ENCODE measurements at places on chromosomes 5 and 9.

DNA sequence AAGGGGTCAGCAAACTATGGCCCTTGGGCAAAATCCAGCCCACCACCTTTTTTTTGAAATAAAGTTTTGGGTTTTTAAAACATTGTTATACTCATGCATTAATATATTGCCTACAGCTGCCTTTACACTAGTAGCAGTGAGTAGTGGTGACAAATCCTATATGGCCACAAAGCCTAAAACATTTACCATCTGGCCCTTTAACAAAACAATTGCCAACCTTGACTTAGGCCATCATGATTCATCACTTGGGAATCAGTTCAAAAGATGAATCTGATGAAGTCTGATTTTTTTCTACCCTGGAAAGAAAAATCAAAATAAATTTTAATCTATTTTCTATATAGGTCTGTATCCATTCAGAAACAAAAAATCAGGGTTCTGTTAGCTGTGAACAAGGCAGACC, 484.9 kb downstream of the BNC2 start:
- DNase-seq, result no peak

DNA sequence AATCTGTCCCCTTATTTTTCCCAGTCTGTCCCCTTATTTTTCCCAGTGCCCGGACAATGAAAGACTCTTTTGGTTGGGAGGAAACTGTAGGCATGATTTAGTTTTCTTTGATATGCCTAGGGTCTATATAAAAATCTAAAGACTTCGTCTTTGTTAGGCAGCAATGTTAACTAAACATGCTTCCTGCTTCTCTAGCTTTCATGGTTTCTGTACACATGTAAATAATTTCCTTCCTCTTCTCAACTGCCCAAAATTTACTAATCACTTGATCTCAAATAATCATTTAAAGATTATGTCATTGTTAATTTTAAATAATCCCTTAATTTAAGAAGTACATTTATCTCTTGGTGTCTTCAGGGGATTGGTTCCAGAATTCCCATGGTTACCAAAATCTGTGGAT, 47.8 kb upstream of the RAPGEF6 start:
- DNase-seq, result no peak

GRCh38 chr9:111812337-111812736, 17.6 kb upstream of the SHOC1 start:
- DNase-seq, result no peak

- DNase-seq, result no peak
Observed at GRCh38 chr5:172110260-172110815, 77.7 kb downstream of the STK10 start.

- DNase-seq, result no peak
Observed at GRCh38 chr5:135133698-135134515, 99.9 kb upstream of the PITX1 start.

DNA sequence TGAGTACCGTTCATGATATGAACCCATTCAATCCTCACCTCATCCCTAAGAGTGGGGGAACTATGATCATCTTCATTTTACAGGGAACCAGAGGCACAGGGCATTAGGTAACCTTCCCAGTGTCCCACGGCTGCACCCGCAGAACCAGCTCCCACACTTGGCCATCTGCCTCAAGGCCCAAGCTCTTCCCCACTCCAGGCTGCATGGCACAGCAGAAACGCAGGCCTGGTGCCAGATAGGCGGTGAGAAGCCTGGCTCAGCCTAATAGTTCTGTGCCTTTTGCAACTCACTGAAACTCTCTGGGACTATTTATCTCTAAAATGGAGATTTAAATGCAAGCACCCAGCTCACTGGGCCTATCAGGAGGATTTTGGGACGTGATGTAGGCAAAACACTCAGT, 90.8 kb upstream of the ZNF618 start:
- DNase-seq, result no peak

DNA sequence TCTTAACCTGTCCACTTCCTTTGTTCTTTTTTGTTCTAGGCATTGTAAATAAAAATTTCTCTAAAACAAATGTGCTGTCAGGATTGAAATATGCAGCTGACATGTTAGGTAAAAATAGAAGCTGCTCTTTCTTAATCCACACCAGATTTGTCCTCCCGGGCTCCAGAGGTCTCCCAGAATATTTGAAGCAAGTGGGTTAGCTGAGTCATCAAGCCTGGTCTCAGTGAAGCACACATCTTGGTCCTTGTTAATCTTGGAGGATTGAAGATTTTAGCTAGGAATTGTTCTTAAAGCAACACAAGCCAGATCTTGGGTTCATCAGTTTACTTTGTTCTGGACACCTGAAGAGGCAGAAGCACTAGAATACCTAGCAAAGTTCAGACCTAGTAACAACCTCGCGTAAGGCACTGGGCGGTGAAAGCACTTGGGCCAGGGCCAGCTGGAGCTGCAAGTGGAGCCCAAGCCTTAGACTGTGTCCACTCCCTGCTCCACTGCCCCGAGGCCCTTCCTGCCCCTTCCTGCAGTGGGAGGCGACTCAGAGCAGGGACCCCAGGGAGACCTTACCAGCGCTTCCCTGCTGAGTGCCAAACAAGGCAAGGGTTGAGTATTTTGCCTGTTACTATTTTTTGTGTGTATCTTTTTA, 36.5 kb downstream of the HABP4 start:
- no peak for DNase-seq

DNA sequence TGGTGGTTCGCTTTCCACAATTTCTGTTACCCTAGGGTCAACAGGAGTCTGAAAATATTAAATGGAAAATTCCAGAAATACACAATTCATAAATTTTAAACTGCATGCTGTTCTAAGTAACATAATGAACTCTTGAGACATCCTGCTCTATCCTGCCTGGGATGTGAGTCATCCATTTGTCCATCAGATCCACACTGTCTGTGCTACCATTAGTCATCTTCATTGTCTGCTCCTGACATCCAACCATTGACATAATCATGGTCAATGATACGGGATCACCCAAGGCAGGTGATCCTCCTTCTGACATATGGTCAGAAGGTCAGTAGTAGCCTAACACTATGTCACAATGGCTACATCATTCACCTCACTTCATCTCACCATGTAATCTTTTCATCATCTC, 276.7 kb upstream of the KIF2A start:
- no peak for DNase-seq

DNA sequence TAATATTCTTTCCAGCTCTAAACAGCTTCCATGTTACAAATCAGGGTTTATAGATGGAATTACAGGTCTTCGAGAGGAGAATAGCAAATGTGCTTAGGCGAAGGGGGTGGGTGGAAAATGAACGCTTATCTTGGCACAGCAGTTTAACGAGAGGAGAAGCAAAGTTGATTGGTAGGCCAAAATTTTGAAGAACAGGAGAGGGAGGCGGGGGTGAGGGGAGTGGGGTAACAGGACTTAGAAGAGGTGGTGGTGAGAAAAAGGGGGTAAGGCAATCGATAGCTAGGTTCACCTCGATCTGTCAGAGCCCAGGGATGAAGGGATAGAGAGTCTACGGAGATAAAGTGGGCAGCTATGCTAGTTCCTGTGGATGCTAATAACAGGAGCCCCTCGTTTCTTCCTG, 764 bp downstream of the ANKRA2 start:
- no peak for DNase-seq

- no peak for DNase-seq
Observed at GRCh38 chr5:107875833-107876232, 205.1 kb upstream of the EFNA5 start.

DNA sequence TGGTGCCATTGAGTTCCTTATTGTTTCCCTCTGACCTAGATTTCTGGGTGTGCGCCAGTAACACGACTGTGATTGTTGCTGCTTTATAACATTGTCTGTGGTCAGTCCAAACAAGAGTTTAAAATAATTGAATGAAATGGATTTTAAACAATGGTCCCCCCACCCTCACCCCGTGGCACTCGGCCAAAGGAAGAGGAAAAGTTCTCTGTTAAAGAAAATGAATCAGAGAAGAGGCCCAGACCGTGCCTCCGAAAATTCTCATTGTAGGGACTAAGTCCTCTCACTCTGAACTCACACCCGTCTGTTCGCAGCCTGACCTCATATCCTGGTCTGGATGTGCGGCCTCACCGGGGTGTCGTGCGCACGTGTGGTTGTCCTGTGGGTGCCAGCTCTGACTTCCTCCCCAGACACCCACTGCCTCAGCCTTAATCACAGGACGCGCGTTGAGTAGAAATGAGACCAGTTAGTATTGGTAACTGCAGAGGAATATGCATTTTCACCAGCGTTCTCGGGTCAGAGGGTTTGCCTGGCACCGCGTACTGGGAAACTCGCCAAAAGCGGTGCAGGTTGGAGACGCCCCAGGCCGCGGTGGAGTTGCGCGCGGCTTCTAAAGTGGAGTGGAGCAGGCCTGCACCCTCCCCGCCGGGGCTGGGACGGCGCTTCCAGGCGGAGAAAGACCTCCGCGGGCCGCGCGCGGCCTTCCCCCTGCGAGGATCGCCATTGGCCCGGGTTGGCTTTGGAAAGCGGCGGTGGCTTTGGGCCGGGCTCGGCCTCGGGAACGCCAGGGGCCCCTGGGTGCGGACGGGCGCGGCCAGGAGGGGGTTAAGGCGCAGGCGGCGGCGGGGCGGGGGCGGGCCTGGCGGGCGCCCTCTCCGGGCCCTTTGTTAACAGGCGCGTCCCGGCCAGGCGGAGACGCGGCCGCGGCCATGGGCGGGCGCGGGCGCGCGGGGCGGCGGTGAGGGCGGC, at the start of gene ABL1:
TSS of gene ABL1 (plus strand) at position 884 of the 966 bp plus-strand sequence. CDS start 193 bp downstream, outside the sequence.
- peak; percentile 9 for DNase-seq

- no peak for DNase-seq
Observed at GRCh38 chr5:81817086-81817485, 66.2 kb upstream of the SSBP2 start.

DNA sequence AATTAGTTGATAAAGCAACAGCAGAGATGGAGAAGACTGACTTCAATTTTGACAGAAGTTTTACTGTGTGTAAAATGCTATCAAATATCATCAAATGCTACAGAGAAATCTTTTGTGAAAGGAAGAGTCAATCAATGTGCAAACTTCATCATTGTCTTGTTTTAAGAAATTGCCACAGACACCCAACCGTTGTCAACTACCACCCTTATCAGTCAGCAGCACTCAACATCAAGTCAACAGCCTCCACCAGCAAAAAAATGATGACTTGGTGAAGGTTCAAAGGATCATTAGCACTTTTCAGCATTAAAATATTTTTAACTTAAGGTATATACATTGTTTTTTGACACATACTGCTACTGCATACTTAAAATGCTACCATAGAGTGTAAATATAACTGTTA, 888.8 kb downstream of the CDH18 start:
- no peak for DNase-seq

GRCh38 chr9:114117996-114118830, 19.1 kb upstream of the KIF12 start:
- DNase-seq, result no peak

GRCh38 chr5:37816883-37817282, 23.0 kb downstream of the GDNF start:
- DNase-seq, result no peak

GRCh38 chr5:140146523-140146842, 20.7 kb downstream of the IGIP start:
- no peak for DNase-seq

- no peak for DNase-seq
Observed at GRCh38 chr9:124769549-124770358, 1.4 kb downstream of the NR6A1 start.

- DNase-seq, result no peak
Observed at GRCh38 chr5:77232574-77233358, 22.3 kb downstream of the PDE8B start.

Data from stimulated activated CD4-positive, alpha-beta T cell treated with anti-CD3 and anti-CD28 coated beads, TNF-alpha, amount 100 ng/mL, for 4 hours (primary cell).